Activated CD4-positive, alpha-beta T cell treated with anti-CD3 and anti-CD28 coated beads, Interleukin-2, amount 50 U/mL, for 16 hours (primary cell): ENCODE measurements at places on chromosomes 3 and 15.
A peak's percentile ranks its signal among the peaks of the same experiment; 100 is the strongest.

- DNase-seq: no peak
These were observed 222.0 kb downstream of the P3H2 start for GRCh38 chr3:189898559-189899153.

- no peak for DNase-seq
These were observed 138.3 kb downstream of the ALDH1A2 start for GRCh38 chr15:57927091-57927631.

- DNase-seq: no peak
These were observed 101.6 kb downstream of the CPN2 start for GRCh38 chr3:194249323-194250097.

- DNase-seq: peak; percentile 86
These were observed 28.5 kb downstream of the BTD start for GRCh38 chr3:15629860-15630597.
